Activated T-cell treated with anti-CD3 and anti-CD28 coated beads for 24 hours (primary cell): ENCODE measurements at places on chromosomes 2 and 18.

DNA sequence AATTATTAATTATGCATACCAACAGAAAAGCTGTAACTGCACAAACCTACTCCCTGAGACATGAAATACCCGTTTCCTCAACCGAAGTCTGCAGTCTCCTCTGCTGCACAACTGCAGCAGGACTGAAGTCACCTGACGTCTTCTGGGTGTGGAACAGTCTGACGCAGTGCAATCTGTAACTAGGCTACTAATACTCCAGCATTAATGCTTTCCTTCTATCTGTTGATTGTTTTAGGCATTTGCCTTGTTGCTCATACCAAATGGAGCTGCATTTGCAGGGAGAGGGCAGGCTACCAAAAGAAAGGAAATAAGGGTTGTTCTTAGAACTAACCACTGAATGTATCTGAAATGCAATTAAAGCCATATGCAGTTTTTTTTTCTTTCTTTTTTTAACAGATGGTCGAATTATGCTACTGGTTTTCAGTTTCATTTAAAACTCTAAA is 40.1 kb downstream of the RTN4 start:
- DNase-seq: no peak

- DNase-seq: no peak
Measured at GRCh38 chr18:79195716-79196683, 126.8 kb downstream of the ATP9B start.

GRCh38 chr2:204265681-204266181 is 279.5 kb upstream of the PARD3B start:
- DNase-seq: no peak

DNA sequence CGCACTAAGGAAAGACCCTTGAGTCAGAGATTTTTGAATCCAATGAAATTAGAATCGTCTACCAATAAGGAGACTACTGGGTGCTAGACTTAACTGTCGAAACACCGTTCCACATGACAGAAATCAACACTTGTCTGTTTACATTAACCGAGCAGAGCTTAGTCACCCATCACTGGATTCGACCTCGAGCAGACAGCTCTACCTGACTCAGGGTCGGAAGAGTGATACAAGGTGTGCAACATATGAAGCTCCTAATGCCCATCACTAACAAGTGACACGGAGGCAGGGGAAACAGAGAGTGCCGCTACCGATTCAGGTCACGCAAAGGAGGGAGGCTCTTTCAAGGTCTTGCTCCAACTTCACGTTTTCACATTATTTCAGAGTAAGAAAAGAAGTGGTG is 54.2 kb upstream of the FZD5 start:
- DNase-seq: no peak

GRCh38 chr2:23620841-23621341 is 235.9 kb downstream of the KLHL29 start:
- no peak for DNase-seq

DNA sequence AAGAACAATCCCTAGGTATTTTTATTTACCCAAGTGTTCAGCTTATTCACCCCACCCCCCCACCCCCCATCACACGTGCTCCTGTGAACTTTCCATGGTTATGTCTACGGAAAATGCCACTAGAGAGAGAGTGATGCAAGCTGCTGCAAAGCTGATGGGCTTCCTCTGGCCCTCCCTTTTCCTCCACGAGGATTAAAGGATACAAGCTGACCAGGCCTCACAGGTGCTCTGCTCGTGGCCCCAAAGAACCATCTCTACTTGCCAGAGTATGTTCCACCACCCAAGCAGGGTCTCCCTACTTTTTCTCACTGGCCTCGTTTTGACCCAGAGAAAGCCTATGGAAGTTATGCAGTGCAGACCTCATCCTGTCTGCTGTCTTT is 342.6 kb downstream of the CELF4 start:
- DNase-seq: no peak

- DNase-seq: no peak
Measured at GRCh38 chr18:28189400-28190239, 12.7 kb upstream of the CDH2 start.

DNA sequence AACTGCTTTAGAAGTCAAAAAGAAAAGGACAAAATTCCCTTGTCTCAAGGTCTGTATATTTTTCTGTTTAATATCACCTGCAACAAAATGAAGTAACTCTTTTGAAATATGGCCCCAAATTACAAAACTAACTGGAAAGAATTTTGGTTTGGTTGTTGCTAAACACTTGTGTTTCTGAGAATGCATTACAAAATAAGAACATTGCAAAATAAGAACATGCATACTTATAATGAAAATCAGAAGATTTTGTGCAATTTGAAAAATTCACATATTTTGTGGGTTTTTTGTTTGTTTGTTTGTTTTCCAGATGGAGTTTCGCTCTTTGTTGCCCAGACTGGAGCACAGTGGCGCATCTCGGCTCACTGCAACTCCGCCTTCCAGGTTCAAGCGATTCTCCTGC is 21.8 kb downstream of the NDUFB3 start:
- DNase-seq: no peak

- DNase-seq: peak; percentile 12
Measured at GRCh38 chr2:74267068-74267467, 68.7 kb downstream of the MTHFD2 start.

GRCh38 chr2:54430649-54431048 is 25.5 kb upstream of the SPTBN1 start:
- DNase-seq: no peak

- no peak for DNase-seq
Measured at GRCh38 chr18:9681217-9681616, 26.9 kb upstream of the RAB31 start.

GRCh38 chr2:222926915-222927314 is 66.1 kb downstream of the ACSL3 start:
- no peak for DNase-seq

DNA sequence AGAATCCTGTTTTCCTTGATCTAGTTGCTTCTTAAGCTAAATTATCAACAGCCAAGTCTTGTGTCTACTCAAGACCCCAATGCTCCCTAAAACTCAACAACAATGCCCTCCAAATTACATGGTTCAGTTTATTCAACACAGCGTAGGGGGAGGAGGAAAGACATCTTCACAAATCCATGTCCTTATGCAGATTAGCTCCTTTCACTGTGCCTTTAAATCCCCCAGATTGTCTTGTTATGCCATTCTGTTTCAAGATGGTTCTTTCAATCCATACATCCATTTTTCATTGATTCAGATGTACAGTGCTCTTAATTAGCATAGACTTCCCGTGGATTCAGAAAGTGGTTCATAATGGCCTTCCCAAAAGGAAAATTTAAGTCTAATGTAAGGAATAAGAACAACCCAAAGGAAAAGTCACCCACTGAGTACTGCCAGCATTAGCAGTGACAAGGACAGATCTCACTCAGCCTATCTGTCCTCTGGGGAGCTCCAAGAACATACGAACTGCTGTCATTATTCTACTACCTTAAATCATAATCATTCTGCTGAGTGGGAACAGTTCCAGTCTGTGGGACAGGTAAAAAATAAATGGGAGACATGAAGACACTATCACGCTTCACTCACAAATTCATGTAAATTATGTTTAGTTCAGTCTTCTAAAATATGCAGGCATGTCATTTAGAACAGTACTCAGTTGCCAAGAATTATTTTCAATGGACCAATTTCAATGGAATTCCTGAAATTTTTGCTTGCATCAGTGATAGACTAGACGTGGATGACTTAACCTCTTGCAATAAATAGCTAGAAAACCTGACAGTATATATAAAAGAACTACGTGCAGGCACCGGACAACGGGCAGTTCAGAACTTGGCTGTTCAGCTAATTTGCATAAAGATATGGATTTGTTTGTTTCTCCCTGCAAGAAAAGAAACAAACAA is 58.9 kb upstream of the RNU4ATAC start:
- DNase-seq: no peak

GRCh38 chr2:17296686-17297085 is 221.6 kb downstream of the RAD51AP2 start:
- no peak for DNase-seq

GRCh38 chr2:188512456-188512855 is 220.8 kb downstream of the GULP1 start:
- no peak for DNase-seq

GRCh38 chr2:59021786-59022185 is 780.7 kb upstream of the FANCL start:
- no peak for DNase-seq

- DNase-seq: no peak
Measured at GRCh38 chr18:66931010-66931409, 327.1 kb upstream of the CDH19 start.

GRCh38 chr2:10343658-10344057 is 41.0 kb downstream of the HPCAL1 start:
- DNase-seq: no peak

- no peak for DNase-seq
Measured at GRCh38 chr2:241925277-241925676, 55.7 kb downstream of the RTP5 start.

DNA sequence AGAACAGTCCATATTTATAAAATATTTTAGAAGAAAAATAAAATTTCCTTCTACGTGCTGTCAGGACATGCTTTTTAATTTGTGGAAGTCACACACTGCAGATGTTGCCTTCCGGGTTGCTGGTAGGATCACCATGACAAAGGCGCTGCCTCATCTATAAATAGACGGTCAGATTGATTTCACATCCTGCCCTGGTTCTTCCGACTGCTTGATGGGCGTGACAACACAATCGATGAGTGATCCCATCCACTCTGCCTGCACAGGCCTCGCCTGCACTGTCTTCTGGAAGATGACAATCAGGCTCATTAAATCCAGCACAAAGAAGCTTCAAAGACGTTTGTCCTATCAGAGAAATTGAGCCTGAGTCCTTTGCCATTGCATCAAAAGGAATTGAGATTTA is 318.9 kb upstream of the TRIB2 start:
- no peak for DNase-seq

- no peak for DNase-seq
Measured at GRCh38 chr2:160141419-160141818, 58.7 kb downstream of the ITGB6 start.

DNA sequence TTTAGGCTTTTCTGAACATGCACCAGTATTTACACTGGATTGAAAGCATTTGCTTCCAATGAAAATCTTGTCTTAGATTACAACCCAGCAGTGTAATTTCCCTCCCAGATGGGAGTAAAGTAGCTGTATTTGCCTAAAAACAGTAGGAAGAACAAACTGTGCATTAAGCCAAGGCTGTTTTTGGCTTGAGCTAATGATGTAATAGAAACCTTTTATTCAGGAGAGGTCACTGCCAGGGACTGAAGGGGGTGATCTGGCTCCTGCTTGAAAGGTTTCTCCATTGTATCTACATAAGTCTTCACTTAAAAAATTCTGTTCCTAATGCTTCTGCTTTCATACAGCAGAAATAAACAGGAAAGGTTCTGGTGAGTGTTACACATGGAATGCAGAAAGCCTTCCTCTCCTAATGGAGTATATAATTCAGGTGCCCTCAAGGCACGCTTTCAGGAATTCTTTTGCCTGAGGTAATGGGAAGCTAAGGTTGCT is 74.4 kb downstream of the MEIS1 start:
- no peak for DNase-seq

DNA sequence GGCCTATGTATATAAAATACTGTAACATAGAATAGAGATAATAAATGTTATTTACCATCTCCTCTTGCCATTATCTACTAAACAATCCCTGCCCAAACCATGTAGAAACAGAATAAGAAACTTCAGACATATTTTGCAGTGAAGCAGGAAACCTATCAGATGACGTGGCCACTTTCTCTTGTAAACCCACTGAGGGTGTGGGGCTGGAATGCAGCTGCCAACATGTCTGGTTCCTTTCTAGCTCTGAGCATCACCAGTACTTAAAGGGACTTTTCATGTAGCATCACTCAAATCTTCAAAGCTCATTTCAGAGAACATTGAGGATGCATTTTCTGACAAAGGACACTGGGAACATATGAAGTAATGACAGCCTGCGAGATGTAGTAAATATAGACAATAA is 251.8 kb downstream of the LPIN1 start:
- DNase-seq: no peak

GRCh38 chr2:157786663-157787363 is 89.3 kb downstream of the ACVR1 start:
- DNase-seq: no peak

DNA sequence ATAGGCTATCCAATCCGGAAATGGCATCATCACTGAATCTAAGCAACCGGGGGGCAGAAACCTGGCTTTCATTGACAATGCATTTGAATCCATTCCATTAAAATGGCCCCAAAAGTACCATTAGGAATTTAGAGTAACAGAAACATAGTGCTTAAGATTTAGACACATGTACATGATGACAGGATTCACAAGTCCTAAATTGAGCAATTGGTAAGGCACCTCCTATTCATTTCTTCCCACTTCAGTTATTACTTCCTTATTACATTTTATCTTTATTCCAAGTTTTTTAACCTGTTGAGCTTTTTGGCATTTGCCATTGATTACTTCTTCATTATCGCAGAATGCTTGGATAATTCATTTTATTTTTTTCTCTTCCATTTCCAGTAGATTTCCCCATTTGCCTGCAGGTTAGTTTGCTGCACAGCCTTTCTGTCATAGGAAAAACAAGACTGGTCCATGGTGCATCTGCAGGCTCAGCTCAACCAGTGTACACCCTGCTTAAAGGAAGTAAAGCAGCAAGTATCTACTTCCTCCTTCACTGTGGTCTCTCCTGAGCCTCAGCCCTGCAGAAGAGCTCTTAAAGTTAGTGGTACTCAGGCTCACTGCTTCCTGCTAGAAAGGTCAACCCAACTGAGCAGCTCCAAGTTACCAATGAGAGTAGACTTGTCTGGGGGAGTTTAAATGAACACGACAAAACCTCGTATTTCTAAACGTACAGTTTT is 89.2 kb downstream of the DOCK10 start:
- DNase-seq: no peak
